ENCODE measurements at places on chromosomes 2 and 18.

DNA sequence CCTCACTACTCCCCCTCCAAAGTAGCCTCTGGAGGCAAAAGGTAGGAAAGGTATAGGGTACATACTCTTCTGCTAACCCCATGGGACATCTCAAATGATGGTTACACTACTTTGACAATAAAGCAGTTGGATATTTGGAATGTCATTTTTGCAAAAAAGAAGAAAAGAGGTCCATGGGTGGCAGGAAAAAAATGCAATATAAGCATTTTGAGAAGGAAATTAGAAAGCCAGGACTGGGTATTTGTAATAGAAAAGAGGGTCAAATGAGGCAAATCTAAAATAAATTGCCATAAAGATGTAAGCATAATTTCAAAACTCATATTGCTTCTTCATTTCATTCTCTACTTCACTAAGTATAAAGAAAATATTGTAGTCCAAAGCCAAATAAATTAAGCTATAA lies 280.2 kb downstream of the NOL4 start:
- no peak for DNase-seq

GRCh38 chr2:43939695-43940256 lies 56.0 kb downstream of the LRPPRC start:
- no peak for DNase-seq

GRCh38 chr2:128421286-128421685 lies 102.6 kb upstream of the HS6ST1 start:
- no peak for DNase-seq

DNA sequence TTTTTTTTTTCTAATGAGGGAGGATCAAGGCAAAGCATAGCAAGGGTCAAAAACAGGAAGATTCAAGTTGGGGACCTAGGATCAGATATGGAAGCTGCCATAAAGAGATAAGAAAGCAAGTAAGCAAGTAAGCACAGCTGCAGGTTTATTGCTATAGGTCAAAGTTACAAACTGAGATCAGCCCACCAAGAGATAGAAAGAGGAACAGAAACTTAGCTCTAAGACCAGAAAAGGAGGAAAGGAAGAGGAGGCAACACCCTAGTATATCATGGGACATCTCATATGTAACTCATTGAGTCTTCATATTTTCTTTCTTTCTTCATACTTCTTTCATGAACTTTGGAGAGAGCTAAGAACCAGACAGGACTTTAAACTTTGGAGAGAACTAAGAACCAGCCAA lies 295.9 kb upstream of the CRIM1 start:
- DNase-seq = no peak

DNA sequence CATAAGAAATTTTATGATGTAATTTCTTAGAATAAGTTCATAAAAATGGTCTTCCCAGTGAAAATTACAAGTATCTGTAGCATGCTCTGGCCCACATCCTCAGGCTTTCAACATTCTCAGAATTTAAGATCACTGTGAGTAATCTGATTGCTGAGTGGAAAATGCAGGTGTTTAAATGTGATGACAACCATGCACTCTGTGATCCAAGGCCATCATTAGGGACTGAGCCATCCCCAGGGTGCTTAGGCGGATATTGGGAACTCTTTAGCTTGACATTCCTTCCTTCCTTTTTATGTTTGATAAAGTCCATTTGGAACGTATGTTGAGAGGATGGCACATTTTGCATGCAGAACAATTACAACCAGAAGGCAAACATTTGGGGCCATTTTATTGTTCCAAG lies 95.5 kb downstream of the ARL4C start:
- DNase-seq = no peak

DNA sequence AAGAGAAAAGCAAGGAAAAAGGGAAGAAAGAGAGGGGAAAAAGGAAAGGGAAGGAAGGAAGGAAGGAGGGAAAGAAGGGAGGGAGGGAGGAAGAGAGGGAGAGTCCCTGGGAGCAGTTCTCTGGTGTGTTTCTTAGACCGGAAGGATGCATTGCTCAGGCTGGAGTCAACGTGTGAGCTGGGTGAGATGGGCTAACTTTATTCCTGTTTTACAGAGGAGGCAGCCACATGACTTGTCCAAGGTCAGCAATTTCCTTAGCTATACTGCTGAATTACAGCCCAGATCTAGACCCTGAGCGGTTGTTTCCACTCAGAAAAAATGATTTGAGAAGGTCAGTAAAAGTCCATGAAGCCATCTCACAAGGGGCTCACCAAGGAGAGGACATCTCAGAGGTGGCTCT lies 86.6 kb upstream of the APCDD1 start:
- DNase-seq = no peak

- DNase-seq = no peak
These were observed 67.4 kb downstream of the SLC9A2 start for GRCh38 chr2:102686479-102687439.

GRCh38 chr2:102621630-102622029 lies 2.3 kb downstream of the SLC9A2 start:
- no peak for DNase-seq

- DNase-seq = no peak
These were observed 168.3 kb upstream of the VRK2 start for GRCh38 chr2:57878171-57878865.

GRCh38 chr18:75927791-75928190 lies 500.3 kb upstream of the SMIM21 start:
- no peak for DNase-seq

DNA sequence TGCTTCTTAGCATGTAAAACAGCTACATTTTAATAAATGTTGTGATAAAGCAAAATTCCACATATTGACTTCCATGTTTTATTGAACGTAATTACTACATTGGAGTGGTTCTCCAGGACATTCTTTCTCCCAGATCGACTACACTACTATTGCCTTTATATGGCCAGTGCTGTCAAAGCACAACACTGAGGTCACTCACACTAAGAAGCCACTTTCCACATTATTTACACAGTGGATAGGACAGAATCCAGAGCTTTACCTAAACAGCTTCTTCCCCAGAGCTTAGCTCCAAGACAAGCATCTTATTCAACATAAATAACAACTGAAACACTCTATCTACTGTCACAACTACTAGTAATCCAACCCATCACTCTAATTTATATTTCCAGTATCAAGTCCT lies 73.9 kb upstream of the WDR75 start:
- no peak for DNase-seq

- peak; percentile 9 for DNase-seq
These were observed 550.2 kb upstream of the SETBP1 start for GRCh38 chr18:44130376-44130942.

- no peak for DNase-seq
These were observed 93.9 kb downstream of the VWC2L start for GRCh38 chr2:214504599-214505376.

- no peak for DNase-seq
These were observed 56.5 kb downstream of the ACAA2 start for GRCh38 chr18:49756671-49757362.

- no peak for DNase-seq
These were observed 17.9 kb upstream of the CREB1 start for GRCh38 chr2:207511851-207512250.

DNA sequence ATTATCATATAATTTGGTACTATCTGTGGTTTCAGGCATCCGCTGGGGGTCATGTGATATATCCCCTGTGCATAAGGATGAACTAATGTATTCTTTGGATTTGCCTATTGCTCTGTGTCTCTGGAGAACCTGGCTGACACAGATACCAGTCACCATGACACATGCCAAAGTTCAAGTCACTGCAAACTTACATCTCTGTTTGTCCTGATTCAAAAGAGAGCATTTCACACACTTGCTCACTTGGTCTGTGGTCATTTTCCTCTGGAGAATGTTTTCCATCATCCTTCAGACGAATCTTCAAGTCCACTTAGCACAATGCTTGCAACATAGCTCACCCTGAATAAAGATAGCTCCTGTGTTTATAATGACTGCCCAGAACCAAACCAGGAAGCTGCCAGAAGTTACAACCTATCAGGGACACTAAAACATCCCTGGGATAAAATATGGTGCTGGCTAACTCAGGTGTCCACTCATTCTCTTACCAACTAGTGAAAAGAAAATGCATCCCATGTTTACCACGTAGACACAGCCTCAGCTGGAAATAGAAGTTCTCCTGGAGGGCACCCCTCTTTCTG lies 18.1 kb downstream of the SULT1C3 start:
- no peak for DNase-seq

- no peak for DNase-seq
These were observed 33.9 kb upstream of the FOSL2 start for GRCh38 chr2:28358668-28359201.

DNA sequence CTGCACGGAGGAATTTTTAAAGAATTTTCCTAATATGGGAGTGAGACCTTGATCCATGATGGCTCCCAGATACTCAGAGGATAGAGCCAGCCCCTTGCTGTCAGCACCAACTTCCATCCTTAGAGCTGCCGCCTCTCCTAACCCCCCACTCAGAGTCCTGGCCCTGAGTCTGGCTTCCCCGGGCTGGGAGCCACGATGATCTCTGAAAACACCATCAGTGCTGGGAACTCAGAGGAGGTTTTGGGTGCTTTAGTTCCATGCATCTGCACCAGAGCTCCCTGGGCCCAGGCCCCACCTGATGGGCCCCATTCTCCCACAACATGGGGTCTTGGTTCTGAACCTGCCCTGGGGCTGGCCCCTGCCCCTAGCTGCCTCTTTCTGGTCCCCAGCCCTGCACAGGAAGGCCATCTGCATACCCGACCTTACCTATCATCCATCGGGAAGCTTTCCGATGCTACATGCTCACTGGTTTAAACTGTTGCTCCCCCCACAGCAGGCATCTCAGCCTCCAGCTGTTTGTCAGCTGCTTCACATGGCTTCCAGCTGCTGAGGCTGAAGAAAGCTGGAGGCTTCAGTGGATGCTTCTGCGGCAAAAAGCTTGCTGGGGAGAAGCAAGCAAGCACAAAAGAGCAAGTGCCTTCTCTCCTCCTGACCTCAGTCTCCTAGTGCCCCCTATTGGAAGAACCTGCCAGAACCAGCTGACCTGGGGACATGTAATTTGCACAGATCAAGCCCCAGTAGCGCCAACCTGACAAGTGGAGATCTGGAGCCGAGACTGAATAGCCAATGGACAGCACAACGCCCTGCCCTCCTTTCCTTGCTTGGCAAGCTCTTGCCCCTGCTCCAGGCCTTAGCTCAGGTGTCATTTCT lies 24.2 kb upstream of the RHOB start:
- DNase-seq = no peak

GRCh38 chr2:238703053-238703415 lies 144.9 kb upstream of the TWIST2 start:
- DNase-seq = no peak

- DNase-seq = no peak
These were observed 425.4 kb upstream of the CHAC2 start for GRCh38 chr2:53342248-53342647.

DNA sequence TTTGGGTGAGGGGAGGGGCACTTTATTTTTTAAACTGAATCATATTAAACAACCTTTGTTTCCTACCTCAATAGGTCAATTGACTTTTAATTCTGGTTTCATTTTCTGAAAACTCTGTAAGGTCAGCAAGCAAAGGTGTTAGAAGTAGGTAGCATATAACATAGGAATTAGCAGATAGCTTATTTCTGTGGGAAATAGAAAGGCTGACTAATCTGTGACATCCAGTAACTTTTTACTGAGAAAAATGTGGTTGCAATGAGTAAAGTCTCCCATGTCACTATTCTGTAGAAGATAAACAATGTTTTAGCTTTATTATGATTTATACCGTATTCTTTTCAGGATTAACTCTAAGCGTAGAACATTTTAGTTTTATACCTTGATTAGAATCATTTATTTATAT lies 240.4 kb downstream of the PLCL1 start:
- DNase-seq = no peak

GRCh38 chr18:60809937-60810336 lies 437.4 kb upstream of the MC4R start:
- DNase-seq = no peak

DNA sequence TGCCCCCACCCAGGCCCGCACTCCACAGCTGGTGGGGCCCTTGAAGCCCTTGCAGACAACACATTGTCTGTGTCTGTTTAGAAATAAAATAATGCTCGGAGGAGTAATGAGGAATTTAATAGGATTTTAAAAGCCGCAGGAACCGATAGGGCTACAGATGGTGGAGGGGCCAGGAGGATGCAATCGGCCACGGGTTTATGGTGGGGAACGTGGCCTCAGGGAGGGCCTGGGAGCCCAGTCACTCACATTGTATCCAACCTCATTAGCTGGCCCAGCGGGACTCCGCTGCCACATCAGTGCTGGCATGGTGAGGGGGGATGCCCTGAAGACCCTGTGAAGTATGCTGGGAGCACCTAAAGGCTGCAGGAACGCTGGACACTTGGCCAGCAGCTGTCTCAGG lies 252.0 kb downstream of the CELF4 start:
- DNase-seq = no peak

GRCh38 chr2:18445433-18446320 lies 114.8 kb downstream of the RDH14 start:
- no peak for DNase-seq

DNA sequence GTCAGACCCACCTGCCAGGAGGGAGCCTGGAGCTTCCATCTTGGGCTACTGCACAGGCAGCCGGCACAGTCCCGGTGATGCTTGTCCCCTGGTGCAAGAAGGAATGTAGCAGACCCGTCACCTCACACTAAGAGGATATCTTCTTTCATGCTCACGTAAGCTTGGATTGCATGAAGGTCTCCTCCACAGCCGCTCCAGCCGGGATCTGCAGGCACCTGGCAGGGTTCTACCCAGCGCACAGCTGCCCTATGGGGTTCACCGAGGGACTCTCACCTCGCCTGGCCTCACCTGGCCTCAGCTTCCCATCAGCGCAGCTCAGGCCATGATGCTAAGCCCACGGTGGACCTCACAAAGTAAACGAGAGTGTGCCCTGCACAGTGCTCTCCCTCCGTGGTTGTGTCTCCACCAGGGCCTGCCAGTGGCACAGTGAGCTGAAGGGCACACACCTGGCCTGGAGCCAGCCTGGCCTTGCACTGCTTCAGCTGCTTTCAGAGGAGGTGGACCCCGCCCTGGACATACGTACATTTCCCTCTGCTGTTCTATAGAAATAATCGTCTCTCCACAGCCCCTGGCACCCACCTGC lies 239.1 kb downstream of the SEPTIN10 start:
- no peak for DNase-seq

- DNase-seq = no peak
These were observed 53.9 kb downstream of the MAP4K3 start for GRCh38 chr2:39383146-39383545.

GRCh38 chr18:35707247-35707646 lies 125.7 kb downstream of the GALNT1 start:
- no peak for DNase-seq

DNA sequence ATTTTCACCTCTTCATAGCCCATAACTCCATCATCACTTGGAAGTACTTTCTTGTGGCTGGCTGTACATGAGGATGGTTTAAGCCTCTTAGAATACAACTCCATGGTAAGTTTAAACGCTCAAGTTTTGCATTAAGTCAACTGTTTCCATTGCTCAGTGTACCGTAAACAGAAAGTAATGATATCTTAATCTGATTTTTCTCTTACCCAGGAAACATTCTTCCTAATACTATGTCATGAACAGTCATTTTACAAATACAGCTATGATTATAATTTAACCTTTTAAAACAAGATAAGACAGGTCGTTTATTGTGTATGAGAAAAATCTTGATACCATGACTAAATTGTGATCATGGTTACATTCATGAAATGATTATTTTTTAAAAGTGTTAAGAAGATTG lies 11.6 kb upstream of the DYNC2LI1 start:
- DNase-seq = no peak

GRCh38 chr18:1760901-1761300 lies 810.4 kb downstream of the METTL4 start:
- DNase-seq = no peak

Measured in memory B cell (primary cell).